MCF 10A (cell line): ENCODE measurements at places on chromosomes 1 and 21.
A peak's percentile ranks its signal among the peaks of the same experiment; 100 is the strongest.

DNA sequence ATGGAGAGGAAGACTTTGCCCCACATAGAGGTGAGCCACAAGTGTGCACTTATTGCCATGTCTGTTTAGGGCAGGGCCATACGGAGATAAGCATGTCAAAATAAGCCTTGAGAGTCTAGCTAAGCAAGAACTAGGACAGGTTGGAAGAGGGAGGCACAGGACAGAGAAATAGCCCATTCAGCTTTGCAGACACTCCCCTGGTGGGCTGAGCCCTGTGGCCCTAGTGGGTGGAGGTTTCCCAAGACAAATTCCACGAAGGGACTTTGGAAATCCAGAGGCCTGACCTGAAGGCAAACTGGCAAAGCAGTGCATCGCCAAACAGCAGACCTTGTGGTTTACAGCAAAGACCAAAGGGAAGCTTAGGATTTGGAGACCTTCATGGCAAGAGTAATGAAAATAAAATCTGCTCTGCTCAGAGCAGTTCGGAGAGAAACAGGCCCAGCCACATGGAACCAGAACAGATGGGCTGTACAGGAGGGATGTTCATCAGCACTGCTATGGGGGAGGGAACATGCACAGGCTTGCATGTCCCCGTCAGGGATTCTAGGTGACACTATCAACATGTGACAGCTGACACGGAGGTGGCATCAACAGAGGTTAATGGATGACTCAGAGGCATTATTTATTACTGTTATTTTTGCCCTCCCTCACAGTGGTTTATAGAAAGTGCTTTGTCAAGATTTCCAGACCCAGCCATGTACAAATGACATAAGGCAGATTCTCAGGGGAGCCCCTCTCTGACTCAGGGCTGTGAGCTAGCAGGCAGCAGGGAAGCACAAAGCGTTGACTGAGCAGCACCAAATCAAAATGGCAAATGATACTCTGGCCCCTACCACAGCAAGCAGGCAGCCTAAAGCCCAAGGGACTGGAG, 90.1 kb upstream of the IRF2BP2 start:
- no peak for DNase-seq

DNA sequence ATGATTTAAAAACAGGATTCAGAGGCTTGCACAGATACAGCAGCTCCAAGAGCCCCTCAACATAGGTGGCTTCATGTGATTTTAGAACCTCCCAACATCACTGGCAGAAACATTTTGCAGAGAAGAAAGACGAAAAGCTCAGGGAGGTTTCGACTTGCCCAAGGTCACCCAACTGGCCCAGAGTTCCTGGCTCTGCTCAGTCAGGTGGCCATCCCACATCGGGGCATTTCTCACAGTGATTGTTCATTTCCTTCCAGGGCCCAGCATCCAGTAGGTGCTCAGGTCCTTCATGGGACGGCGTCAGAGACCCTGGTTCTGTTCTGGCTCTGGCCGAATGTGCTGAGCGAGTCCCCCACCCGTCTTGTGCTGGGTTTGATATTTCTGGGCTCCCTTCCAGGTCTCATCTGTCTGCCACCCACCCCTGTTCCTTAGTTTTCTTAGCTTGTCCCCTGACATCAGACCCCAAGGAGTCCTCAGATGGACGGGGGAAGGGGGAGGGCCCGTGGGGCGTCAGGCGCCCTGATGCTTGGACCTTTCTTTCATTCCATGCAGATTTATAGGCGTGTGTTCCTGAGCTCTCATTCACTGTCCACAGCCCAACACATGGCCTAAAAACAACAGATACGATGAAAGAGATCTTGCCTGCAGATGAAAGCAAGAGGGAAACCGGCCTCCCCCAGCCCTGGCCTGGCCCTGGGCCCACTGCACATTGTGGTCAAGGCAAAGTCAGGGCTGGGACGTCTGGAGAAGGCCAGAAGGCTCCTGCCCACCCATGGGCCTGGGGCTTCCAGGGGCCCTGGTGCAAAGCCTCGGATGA, 123.1 kb upstream of the ZBTB40 start:
- no peak for DNase-seq

GRCh38 chr1:68745451-68745850, 248.6 kb upstream of the DEPDC1 start:
- DNase-seq: no peak

- no peak for DNase-seq
Observed at GRCh38 chr21:28464095-28464494, 528.6 kb downstream of the LTN1 start.

DNA sequence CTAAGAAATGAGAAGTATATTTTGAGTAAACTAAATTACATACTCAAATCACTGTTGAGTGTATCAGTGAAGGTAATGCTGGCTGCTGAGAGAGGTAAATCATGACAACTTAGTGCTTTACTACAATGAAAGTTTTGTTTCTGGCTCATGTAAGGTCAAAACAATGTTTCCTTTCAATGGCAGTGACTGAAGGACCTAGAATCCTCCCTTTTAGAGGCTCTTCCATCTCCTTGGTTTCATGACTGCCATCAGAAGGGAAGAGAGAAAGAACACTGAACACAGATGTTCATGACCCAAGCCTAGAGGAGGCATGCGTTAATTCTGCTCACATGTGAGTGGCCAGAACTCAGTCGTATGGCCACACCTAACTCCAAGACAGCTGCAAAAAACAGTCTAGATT, 130.6 kb downstream of the AKT3 start:
- no peak for DNase-seq

DNA sequence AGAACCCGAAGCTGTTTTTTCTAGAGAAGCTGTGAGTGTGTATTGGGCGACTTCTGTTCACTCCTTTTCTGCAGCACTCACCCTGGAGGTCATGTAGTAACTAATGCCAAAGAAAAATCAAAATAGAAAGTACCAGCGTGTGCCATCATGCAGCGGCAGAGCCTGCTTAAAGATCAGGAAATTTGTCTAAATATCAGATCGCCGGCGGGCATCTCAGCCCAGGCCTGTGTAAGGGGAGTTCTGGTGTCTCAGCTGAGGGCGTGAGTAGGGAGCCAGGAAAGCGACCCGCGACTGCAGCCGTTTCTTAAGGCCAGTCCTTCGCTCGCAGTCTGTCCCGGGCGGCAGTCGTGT, 768 bp downstream of the EDARADD start:
- peak; percentile 48 for DNase-seq

- DNase-seq: no peak
Observed at GRCh38 chr1:12197483-12197880, 30.7 kb downstream of the TNFRSF1B start.

GRCh38 chr1:113027007-113027406, 46.0 kb upstream of the LRIG2 start:
- no peak for DNase-seq

- no peak for DNase-seq
Observed at GRCh38 chr1:106435269-106435668, 621.2 kb upstream of the PRMT6 start.

- no peak for DNase-seq
Observed at GRCh38 chr1:201531551-201532425, 7.1 kb upstream of the NAV1 start.

- no peak for DNase-seq
Observed at GRCh38 chr1:82517586-82517985, 716.9 kb downstream of the ADGRL2 start.

DNA sequence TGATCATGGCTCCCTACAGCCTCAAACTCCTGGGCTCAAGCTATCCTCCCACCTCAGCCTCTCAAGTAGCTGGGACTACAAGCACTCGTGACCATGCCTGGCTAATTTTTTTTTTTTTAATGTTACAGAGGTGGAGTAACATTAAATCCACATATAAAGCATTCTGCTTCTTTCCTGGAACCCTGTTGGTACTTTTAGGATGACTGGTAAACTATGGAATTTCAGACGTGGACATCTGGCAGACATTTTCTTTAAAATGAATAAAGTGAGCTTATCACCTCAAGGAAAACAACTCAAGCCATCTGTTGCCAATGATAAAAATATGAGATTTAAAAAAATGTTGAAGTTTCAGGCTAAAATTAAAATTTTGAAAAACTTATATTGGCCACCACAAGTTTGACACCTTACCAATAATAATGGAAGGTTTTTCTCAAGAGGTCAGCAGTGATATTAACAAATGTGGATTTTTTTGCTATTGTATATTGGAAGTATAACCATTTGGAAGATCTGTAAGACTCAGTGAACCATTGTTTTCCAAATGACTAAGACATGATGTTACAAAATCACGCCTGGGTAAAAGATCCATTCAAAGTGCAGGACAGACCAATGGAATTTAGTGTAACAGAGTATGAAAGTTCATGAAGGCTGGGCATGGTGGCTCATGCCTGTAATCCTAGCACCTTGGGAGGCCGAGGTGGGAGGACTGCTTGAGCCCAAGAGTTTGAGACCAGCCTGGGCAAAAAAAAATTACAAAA, 52.7 kb upstream of the EIF4G3 start:
- peak; percentile 51 for DNase-seq

- DNase-seq: no peak
Observed at GRCh38 chr1:3004285-3005205, 16.7 kb upstream of the ACTRT2 start.

GRCh38 chr1:100612540-100612939, 74.6 kb downstream of the GPR88 start:
- DNase-seq: no peak

DNA sequence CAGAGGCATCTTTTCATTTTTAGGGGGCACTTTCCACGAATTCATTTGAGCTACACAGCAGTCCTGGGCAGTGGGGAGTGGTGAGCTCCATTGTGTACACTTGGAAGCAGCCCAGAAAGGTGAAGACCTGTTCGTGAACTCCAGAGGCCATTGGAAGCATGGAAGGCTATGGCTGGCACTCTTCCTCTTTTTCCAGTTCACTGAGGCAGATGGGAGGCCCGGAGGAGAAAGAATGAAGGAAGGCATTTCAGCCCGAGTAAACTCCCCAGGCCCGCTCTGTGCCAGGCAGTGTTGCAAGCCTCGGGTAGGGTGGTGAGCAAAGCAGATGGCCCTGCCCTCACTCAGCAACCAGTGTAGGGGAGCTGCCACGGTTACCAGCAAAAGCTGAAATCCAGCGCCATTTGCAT, 673 bp upstream of the DHCR24 start:
- DNase-seq: peak; percentile 70

GRCh38 chr1:117339866-117340700, 27.2 kb upstream of the MAN1A2 start:
- DNase-seq: peak; percentile 49

DNA sequence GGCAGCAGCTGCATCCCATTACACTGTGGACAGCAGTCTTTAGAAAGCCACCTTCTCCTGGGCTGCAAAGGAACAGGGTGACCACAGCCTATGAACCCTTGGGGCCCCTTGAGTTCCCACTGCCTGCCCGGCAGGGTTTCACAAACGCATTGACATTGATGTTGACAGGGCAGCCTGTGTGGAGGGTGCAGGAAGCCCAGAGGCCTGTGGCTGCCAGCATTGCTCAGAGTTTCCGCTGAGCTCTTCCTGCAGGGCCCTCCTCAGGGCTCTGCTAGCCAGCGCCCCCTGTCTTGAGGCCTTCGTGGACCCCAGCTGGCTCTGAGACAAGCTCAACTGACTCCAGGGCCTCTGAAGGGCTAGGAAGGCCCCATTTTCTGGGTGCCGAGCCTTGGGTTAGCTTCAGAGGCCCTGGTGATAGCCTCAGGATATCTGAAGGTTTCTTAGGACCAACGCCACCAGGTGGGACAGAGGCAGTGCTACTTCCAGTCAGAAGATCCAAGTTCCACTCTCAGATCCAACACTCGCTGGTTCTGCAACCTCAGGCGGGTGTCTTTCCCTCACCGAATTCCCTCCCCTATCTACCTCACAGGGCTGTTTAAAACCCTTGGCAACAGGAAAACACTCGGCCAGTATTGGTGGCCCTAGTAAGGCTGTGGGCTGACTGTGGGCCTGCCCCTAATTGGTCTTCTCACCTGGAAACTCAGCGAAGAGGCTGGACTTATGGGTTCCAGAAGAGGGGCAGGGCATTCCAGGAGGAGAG, 27.2 kb upstream of the EPS8L3 start:
- no peak for DNase-seq

- DNase-seq: peak; percentile 98
Observed at GRCh38 chr1:172976222-172977041, 74.3 kb downstream of the TNFSF18 start.

DNA sequence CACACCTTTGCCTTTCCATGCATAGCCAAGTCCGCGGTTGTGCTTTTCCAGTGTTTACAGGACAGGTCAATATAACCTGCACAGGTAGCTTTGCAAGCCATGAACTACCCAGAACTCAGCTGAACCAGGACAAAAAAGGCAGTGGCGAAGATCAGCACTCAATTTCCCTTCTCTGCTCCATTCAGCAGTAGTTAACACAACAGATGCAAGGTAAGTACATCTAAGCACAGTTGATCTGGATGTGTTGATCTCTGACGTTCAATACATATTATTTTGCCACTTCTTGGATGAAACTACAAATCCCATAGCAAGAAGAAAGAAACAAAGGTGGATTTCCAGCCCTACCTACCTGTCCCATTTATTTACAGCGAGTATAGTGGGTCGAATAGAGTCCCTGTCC, 146.6 kb upstream of the KRTAP19-8 start:
- no peak for DNase-seq

DNA sequence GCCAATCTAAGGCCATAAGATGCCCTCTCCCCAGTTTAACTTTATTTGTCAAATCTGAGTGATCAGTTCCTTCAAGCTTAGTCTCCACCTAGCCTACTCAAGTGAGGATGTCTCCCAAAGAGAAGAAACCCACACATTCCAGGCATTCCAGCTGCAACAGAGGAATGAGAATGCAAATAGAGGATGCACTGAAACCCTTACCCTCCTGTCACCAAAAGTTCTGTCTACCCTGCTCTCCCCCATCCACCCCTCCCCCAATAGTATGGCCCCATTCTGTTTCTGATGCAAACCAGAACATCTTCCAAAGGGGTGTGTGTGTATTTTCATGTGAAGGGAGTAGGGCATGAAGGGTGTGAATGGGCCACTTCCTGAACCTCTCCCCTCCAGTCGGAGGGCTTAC, 3.0 kb downstream of the DUSP23 start:
- no peak for DNase-seq

- no peak for DNase-seq
Observed at GRCh38 chr21:25577424-25578055, 29.7 kb downstream of the MRPL39 start.

DNA sequence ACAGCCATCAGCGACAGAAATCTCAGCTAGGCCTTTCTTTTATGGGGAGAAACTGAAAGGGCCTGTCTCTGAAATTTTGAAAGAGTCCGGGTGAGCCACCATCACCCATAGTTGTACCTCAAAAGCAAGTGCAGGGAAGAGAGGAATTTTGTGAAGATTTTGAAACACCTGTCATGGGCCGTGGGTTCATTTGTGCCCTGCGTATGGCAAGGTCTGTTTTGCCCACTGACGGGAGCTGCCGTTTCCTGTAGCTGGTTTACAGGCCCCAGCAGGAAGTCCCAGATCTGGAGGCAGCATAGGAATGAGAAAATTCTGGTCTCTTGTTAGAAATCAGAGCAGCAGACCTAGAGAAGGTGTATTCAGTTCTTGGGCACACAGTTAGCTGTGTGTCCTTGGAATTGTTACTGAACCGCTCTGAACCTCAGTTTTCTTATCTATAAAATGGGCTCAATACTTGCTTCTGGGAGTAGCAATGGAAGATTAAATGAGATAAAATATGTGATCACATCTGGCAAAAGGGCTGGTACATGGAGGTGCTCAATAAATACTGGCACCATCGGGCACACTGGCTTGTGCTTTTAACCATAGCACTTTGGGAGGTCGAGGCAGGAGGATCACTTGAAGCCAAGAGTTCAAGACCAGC, 52.5 kb downstream of the MAN1C1 start:
- DNase-seq: no peak

GRCh38 chr1:59186656-59187055, 110.2 kb upstream of the FGGY start:
- no peak for DNase-seq
